ENCODE measurements at places on chromosomes 3 and 15.
A peak's percentile ranks its signal among the peaks of the same experiment; 100 is the strongest.

GRCh38 chr15:78146425-78147154 is 2.6 kb upstream of the IDH3A start:
- no peak for DNase-seq

GRCh38 chr15:33608714-33609113 is 297.9 kb downstream of the RYR3 start:
- DNase-seq: no peak

DNA sequence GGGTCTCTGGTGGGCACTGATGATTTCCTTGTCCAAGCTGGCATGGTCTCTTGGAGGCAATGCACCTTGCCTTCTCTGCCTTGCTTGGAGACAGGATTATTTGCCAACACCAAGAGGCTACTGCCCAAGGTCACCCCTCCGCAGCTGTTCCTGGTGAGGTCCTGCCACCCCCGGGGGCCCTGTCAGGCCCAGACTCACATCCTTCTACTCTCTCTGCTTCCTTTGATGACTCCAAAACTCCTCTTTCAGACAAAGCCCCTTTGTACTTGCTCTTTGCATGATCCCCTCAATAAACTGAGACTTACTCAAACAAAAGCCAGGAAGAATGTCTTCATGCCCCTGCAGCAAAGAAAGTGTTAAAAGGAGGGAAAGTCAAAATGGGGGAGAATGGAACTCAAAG is 137.7 kb downstream of the MEX3B start:
- DNase-seq: no peak

DNA sequence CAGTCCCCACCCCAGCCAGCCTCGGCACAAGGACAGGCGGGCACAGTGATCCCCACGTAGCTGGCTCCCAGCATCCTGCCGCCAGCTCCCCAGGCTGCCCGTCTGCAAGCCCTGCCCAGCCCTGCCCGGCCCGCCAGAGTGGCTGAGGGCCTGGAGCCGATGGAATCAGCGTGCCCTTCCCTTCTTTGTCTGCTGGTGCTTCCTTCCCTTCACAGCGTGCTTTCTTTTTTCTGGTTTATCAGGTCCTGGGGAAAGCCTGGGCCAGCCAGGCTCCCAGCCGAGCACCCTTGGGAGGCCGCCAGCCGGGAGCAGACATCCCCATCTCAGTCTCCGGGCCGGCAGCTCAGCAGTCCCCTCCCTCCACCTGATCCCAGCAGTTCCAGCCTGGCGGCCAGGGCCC is 54.7 kb upstream of the SMAD6 start:
- DNase-seq: peak; percentile 39

GRCh38 chr15:63628123-63628822 is 31.1 kb downstream of the FBXL22 start:
- DNase-seq: no peak

- DNase-seq: no peak
Measured at GRCh38 chr3:128307781-128308469, 154.6 kb downstream of the EEFSEC start.

All from astrocyte of the hippocampus (primary cell).